ENCODE measurements at places on chromosomes 12 and 14.

- DNase-seq = no peak
These were observed 291.8 kb downstream of the FOXN3 start for GRCh38 chr14:89125216-89125615.

GRCh38 chr12:51941011-51941581 is 10.4 kb upstream of the ACVR1B start:
- DNase-seq = no peak

GRCh38 chr12:6936636-6937480 is 6.8 kb upstream of the RNU7-1 start:
- no peak for DNase-seq

- no peak for DNase-seq
These were observed 1.9 kb upstream of the GPR33 start for GRCh38 chr14:31489691-31490090.

GRCh38 chr12:57810450-57810849 is 8.1 kb downstream of the AVIL start:
- no peak for DNase-seq
